ENCODE measurements at places on chromosomes 5 and 9. TPM values are rescaled to one million over a fixed set of nuclear protein-coding genes. Genes with fewer than 3 reads are reported as not detected.

Gene FRMPD1
- total RNA-seq: not detected

GRCh38 chr5:124000538-124000937 lies 488.6 kb downstream of the CSNK1G3 start:
- no peak for ATAC-seq

Gene PCDHGA8
- total RNA-seq: 4.2 TPM

Gene GMCL2
- total RNA-seq: not detected
